ENCODE measurements at places on chromosomes 1 and 21.

GRCh38 chr21:21439761-21440160, 441.6 kb downstream of the NCAM2 start:
- peak; percentile 3 for DNase-seq

DNA sequence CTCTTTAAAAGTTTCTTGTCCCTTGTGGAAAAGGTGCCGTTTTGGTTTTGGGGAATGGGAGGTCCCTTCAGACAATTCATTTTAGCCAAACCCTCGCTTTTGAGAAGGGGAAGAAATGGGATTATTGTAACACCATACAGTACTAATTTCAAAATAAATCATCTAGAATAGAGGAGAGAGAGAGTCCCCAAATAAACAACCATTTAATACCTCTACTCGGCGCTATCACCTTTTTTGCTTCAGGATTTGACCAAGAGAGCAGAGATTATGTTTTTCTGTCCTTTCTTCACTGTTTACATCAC, 770 bp upstream of the RC3H1 start:
- no peak for DNase-seq

GRCh38 chr1:19000065-19000464, 43.6 kb upstream of the IFFO2 start:
- no peak for DNase-seq

GRCh38 chr1:107575226-107575625, 389.8 kb downstream of the VAV3 start:
- no peak for DNase-seq

DNA sequence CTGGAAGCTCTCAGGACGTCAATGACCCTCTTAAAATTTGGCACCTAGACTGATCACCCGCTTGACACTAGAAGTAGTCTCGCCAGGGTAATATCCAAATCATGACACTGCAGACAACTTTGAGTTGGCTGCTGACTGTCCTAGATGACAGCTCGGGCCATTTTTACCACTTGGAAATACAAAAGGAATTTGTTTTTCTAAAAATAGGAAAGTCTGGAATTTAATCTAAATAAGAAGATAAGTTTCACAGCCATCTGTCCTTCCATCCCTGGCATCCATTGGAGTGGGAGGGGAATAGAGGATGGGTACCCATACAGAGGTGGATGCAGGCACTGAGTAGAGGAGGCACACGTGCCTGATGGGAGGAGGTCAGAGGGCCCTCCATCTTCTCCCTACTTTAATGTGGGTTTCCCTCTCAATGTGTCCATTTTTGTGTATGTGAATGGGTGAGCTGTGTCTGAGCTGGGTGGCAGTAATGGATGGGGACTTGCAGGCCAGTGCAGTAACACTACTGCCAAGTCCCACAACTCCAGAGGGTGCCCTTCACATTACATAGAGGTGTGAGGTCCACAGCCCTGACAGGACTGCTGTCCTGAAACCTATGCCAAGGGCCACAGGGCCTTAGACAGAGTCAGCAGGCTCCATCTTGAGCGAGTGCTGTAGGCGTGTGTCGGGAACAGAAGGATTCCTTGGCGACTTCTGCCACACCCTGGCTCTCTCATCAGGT, 104.8 kb upstream of the IPO9 start:
- no peak for DNase-seq

- no peak for DNase-seq
These were observed 819.3 kb downstream of the BRINP3 start for GRCh38 chr1:189658381-189658780.

DNA sequence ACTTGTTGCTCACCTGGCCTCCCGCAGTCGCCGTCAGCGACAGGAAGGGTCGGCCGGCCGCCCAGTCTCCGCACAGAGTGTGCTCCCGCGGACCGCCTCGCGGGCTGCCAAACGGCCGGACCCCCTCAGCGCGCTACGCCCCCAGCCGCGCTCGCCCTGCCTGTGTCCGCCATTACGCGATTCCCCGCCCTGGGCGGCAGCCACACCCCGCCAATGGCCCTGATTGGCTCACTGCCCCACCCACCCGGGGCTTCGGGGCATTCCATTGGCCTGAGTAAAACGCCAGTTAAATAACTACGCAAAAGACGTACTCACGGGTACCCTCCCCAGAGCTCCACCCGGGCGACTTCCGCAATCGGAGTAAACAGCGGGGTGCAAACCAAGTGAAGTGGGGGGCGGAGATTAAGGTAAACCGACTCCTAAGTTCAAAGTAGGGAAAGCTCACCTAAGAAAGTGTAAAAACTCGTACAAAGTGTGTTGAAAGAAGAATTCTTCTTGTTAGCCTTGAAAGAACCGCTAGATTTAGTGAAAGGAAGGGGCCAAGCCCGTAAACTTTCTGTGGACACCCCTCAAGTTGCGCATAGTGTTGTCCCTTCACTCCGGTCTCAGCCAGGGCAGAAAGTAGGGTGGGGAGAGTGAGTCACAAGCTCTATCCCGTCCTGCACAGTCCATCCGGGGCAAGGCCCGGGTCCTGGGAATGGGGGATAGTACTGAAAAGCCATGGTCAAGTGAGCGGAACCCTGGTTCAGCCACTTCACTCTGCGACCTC, at the start of gene WASF2:
WASF2 (minus strand) TSS at position 195 of the 769 bp plus-strand sequence. CDS start 61,277 bp downstream, outside the sequence.
- DNase-seq = peak; percentile 98

DNA sequence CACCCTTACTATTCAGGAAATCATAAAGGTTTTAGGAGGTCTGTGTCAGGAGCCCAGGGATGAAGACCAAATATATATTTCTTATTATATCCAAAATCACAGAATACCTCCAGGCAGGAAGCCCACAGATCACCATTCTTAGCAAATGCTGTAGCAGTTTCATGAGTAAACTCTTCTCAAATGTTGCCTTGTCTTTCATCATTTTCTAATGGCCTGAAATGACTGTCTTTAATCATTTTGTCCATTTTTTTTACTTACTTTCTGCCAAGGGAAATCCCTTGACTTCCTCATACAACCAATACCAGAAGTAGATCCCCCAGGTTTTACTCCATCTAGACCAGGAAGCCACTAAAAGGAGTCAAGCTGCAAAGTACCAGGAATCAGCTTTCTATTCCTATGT, 32.4 kb downstream of the PSMG1 start:
- DNase-seq = peak; percentile 17

DNA sequence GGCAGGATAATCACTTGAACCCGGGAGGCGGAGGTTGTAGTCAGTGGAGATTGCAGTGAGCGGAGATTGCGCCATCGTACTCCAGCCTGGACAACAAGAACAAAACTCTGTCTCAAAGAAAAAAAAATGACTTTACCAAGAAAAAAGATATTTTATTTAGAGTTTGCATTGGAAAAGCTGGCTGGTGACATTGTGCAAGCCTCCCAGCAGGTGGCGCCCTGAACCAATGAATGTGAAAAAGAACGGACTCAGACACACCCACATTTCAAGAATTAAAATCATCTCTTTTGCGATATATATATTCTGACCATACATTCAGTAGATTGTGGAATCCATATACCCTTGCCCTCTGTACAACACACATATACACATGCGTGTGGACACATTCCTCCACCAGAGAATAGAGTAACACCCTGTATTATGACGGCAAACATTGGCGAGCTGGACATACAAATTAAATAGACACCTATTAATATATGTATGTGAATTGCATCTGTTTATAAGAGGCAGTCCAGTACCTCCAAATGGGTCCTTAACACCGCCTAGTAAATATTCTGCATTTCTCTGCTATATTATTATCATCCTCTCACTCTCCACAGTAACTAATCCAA, 39.0 kb upstream of the CADM3 start:
- peak; percentile 50 for DNase-seq

DNA sequence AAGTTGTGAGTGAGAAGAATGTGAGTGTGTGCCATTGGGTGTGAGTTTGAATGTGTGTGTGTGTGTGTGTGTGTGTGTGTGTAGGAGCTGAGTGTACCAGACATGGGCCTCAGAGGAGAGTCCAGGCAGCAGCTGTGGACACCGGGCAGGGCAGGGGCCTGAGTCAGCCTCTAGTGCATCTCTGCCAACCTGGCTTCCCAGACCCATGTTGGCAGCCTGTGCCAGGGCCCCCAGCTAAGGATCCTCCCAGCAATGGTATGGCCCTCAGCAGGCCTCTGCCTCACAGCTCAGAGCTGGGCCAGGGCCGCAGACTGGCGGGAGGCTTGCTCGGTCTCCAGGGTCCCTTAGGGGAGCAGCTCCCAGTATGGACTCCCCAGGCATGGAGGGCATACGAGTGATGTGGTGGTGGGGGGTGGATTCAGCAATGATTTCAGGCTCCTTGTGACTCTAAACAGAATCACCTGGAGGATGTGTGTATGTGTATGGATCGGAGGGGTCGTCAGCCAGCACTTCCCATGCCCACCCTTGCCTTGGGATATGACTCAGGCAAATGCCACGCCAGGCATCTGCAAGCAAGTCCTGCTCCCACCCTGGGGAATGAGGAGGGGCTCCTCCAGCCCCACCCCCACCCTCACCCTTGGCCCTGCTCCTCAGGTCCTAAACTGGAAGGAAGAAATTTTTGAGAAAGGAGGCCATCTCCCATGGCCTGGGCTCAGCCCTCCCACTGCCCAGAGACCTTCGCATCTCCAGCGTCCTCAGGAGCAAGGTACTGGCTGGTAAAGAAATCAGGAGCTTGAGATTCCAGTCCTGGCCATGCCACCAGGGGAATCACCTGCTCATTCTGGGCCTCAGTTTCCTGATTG, 1.8 kb upstream of the FOXO6 start:
- DNase-seq = peak; percentile 33

DNA sequence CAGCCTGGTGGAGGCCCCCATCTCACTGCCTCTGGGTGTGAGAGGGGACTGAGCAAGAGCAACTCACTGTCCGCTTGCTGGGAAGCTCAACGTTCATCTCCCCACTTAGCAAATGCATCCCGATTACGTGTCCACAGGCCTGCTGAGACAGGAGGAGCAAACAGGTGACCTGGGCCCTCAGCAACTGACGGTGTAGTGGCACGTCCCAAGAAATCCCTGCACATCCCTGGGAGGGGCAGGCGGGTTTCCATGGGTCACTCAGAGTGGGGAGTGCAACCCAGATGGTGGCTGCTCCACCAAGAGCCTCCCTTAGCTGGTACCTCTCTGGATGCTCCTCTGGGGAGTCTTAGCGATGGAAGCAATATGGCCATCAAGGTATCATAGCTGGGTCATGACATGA, 229.4 kb downstream of the DYRK1A start:
- no peak for DNase-seq

DNA sequence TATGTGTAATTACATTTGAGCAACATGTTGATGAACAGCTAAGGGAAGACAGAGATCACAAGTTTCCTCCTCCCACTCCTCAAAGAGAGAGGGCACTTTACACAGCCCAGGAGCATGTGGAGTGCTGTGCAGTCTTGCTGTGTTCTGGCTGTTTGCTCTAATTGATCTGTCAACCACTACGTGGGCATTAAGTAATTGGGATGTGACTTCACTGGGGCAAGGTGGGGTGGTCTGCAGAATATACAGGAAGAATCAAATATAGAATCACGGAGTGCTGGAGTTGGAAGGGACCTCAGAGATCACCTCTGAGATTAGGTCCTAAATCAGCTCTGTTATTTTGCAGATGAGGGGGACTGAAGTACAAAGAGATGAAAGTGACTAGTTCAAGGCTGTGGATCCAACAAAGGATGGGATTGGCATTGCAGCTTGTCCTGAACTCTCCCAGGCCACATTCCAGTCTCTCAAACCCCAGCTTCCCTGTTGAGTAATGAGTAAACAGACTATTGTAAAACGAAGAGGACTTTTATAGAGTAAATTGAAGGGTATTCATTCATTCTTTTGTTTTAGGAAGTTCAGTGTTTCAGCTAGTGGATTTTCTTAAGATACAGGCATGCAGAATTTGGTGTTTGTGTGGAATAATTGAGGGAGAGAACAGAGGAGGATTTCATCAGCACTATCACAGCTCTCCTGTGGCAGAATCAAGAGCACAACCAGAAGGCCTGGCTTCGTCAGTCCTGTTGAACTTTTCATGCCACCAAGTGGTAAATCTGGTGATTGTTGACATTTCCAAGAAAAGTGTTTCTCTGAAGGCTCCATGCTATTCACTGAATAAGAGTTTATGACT, 22.4 kb downstream of the NOS1AP start:
- DNase-seq = no peak

GRCh38 chr1:98321191-98321590, 340.3 kb upstream of the SNX7 start:
- DNase-seq = no peak

DNA sequence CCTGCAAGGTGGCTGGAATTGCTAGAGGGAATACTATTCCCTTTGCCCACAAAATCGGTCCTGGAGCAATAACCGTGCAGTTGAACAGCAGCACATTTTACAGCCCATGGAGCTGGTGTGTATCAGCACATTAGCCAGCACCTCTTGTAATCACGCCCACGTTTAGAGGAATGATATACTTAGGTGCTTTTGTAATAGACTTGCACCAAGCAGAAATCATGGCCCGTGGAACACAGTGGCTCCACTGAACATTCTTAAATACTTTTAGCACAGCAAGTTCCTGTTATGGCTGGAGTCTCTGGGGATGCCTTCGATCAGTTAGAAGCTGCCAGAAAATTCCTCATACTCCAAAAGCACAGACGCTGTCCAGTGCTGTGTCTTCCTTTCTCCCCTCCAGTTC, 218.1 kb upstream of the FAM78B start:
- DNase-seq = no peak

- DNase-seq = no peak
These were observed 61.9 kb upstream of the GJA5 start for GRCh38 chr1:147822292-147822691.

- DNase-seq = no peak
These were observed 43.1 kb upstream of the HMGB4 start for GRCh38 chr1:33820804-33821203.

GRCh38 chr1:155910621-155911121, 478 bp downstream of the RIT1 start:
- DNase-seq = peak; percentile 24

GRCh38 chr1:48548985-48549384, 77.0 kb upstream of the SPATA6 start:
- no peak for DNase-seq
